ENCODE measurements at places on chromosomes 5 and 9.

- DNase-seq = no peak
Observed at GRCh38 chr9:136103651-136104487, 8.8 kb upstream of the NACC2 start.

- DNase-seq = no peak
Observed at GRCh38 chr9:114370251-114370967, 17.4 kb downstream of the AKNA start.

GRCh38 chr9:129225815-129226214 is 47.8 kb upstream of the IER5L start:
- DNase-seq = peak; percentile 18

DNA sequence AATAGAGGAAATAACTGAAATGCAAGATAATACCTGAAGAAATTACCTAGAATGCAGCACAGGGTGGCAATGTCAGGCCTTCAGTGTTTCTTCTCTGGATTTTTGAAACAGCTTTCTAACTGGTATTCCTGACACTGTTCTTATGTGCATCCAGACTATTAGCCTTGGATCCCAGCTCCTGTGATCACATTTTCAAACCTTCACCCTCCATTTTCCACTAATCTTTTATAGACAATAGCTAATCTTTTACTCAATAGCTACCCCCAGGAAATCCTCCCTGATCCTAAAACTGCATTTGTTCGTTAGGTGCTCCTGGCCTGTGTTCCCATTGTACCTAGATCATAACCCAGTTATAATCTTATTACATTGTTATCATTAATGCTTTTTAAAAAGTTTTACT is 101.5 kb upstream of the DHFR start:
- DNase-seq = no peak

DNA sequence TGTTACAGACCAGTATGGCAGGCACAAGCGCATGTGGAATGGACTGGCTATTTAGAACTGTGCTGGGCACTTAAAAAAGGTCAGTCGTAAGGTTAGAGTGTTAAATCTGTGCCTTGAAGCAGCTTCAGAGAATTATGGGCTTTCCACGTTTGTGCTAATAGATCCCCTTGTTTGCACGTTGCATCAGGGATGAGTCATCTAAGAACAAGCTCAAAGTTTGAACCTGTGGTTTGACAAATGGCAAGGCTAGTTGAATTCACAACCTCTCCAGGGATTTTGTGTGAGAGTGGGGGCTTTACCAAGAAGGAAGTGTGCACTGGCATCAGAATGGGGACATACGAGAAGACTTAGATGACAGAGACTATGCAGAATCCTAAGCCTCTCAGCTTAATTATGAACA is 249.6 kb downstream of the IRX1 start:
- no peak for DNase-seq

DNA sequence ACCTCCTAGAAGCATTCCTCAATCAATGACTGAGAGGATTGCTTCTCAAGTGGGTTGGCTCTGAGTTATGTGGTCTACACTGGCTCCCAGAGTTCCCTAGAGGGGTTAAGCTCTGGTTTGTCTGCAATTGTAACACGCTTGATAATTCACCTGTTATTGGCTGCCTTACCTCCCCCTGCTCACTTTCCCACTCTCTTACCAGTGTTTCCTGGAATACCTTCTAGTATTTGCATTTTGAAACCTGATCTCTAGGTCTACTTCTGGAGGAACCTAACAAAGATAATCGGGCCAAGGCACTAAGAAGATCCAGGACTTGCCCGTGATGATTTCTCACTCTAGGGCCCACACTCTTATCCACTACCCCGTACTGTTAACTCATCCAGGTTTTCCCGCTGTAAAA is 110.1 kb upstream of the MAP3K1 start:
- DNase-seq = no peak

GRCh38 chr5:56558131-56558745 is 257.1 kb upstream of the MAP3K1 start:
- no peak for DNase-seq

DNA sequence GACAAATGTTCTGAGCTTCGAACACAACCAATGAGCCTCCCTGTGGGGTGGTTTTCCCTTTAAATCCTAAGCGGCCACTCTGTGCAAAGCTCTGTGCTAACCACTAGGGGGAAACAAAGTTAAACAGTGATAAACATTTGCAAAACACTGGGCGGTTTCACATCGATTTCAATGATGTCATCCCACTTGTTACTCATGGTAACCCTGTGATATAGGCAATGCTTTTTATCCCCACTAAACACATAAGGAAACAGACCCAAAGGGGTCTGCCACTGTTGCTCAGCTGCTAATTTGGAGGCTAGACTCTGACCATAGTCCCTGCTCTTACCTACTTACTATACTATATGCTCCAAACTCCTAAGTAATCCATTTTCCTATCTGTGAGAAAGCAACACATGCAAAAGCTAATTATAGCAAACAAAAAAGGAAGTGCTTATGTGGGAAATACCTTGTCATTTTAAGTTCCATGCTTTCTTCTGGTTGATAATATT is 57.3 kb downstream of the PTPN3 start:
- no peak for DNase-seq
